ENCODE measurements at places on chromosomes 6 and 20.

DNA sequence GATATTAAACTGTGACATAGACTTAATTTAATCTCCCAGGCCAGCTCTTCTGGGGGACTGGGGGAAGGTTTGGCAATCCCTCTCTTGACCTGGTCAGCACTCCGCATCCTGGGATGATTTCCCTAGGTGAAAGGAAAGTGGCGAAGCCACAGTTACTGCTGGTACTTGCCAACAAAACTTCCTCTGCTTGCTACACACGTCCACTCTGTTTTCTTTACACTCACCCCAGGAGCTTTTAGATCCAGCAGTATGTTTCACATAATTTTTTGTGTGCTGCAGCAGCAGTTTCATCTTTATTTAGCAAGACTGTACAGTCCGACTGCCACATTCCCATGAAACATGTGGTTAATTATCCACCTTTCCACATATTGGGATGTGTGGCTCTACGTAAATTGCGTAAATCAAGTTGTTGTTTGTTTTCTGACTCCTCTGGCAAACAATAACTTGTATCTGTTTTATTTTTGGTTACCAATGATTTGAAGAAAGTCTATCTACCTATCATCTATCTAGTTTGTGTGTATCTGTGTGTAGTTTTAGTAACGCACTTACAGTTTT lies 284.0 kb downstream of the PHF3 start:
- H3K36me3 ChIP-seq, result no peaks in the 10 kb centered on the region
- H3K4me3 ChIP-seq, result no peak overlapping the region
- peaks cover 3% of the 10 kb centered on the region for H3K27me3 ChIP-seq
- no peak for DNase-seq
- no peak overlapping the region for H3K27ac ChIP-seq

DNA sequence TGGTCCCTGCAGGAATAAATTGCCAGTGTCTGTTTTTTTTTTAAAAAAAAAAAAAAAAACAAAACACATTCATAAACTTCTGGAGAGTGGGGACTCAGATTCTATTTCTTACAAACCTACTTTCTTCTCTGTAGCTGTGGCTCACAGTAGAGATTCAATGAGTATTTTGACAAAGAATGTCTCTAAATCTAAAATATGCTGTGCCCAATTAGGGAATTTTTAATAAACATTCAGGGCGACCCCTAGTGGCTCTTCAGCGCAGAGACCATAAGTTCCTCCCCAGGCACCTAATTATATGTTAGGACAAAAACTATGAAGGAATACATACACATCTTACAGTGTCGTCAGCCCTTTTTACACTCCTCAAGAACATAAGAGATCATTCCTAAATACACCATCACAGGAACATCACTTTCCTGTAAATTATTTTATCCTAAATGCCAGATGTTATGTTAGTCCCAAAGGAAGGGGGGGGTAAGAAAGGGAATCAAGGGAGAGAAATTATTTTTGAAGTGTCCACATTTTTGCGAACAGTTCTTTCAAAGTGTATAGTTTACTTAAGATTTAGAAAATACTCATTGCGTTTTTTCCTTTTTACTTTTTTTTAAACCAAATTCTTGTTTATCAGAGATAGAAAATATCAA lies 21.8 kb upstream of the NAA20 start:
- H3K4me1 ChIP-seq, result peaks cover 51% of the 10 kb centered on the region
- no peak overlapping the region for H3K4me3 ChIP-seq
- H3K36me3 ChIP-seq, result peaks cover 25% of the 10 kb centered on the region
- H3K27me3 ChIP-seq, result no peaks in the 10 kb centered on the region
- no peak overlapping the region for H3K27ac ChIP-seq

DNA sequence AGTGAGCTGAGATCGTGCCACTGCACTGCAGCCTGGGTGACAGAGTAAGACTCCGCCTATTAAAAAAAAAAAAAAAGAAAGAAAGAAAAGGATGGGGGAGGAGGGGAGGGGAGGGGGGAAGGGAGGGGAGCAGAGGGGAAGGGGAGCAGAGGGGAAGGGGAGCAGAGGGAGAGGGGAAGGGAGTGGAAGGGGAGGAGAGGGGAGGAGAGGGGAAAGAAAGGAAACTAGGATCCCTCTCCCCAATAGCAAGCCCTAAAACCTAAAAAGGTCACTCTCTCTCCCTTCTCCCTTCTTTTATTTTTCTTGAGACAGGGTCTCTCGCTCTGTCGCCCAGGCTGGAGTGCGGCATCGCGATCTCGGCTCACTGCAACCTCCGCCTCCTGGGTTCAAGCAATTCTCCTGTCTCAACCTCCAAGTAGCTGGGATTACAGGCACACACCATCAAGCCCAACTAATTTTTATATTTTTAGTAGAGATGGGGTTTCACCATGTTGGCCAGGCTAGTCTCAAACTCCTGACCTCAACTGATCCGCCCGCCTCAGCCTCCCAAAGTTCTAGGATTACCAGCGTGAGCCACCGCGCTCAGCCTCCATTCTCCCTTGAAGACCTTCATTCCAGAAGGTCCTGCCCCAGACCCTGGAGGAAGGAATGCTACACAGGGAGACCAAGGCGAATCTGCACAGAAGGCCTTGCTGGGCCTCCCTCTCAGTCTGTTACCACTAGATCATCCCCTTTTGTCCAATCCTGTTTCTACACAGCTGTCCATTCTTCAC lies 45.8 kb upstream of the PIM1 start:
- H3K36me3 ChIP-seq, result no peaks in the 10 kb centered on the region
- no peak for DNase-seq

DNA sequence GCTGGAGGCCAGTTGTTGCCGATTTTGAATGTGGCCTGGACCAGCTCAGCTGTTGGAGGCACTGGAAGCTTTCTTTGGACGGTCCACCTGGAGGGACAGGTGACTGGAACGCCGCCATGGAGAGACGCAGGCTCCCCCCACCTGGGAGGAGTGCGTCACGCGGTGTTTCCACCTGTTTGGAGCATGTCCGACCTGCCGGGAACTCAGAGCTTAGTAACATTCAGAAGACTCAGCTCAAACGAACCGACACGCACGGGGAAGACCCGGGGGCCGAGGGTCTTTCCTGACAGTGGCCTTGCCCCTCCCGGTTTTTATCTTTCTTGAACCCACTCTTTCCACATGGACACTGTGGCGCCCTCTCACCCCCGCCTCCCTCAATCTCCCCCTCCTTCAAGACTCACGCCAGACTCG lies 141.6 kb downstream of the SMOC2 start:
- peaks cover 5% of the 10 kb centered on the region for H3K27me3 ChIP-seq
- no peaks in the 10 kb centered on the region for H3K36me3 ChIP-seq
- no peak overlapping the region for H3K4me3 ChIP-seq
- no peak overlapping the region for H3K27ac ChIP-seq
- DNase-seq, result no peak

DNA sequence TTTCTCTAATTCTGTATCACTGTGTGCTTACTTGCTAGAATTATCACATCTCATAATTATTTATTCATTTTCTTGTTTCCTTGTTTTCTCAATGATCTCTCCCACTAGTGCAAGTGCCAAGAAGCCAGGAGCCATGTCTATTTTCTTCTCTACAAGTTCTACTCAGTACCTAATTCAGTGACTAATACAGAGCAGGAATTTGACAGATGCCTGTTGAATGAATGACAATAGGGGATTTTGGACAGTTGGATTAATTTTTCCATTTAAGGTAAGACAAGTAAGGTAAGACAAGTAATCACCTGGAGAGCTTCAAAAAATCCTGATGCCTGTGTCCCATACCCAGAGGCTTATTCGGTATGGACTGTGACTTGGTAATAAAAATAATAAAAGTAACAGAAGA lies 81.0 kb downstream of the EDN1 start:
- H3K4me1 ChIP-seq, result peaks cover 2% of the 10 kb centered on the region
- no peak for DNase-seq
- H3K27ac ChIP-seq, result no peak overlapping the region
- no peak overlapping the region for H3K4me3 ChIP-seq
- H3K36me3 ChIP-seq, result no peaks in the 10 kb centered on the region
- H3K27me3 ChIP-seq, result no peaks in the 10 kb centered on the region

DNA sequence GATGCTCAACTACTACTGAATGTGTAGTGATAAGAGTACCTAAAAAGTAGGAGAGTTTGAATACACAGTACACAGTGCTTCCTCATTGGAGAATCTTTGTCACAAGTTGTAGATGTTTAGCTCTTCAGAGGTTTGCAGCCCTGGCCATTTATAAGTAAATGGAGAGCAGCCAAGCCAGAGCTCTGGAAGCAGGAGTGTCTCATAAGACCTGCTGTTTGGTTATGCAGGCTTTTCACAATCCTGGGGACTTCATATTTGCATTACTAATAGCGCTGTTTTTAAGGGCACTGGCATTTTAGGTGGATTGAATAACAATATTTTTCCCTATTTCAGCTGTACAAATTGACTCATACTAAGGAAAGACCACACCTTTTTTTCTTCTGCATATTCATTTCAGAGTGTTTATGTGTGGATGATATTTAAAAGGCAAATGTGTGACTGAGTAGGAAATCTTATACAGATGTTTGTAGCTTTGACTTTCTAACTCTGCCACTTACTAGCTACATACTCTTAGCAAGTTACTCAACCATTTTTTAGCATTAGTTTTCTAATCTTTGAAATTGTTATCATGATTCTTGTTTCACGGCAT lies 730.5 kb upstream of the MAP3K7 start:
- DNase-seq, result no peak
- H3K27ac ChIP-seq, result no peak overlapping the region
- H3K36me3 ChIP-seq, result peaks cover 3% of the 10 kb centered on the region
- H3K4me3 ChIP-seq, result no peak overlapping the region
- H3K27me3 ChIP-seq, result no peaks in the 10 kb centered on the region

DNA sequence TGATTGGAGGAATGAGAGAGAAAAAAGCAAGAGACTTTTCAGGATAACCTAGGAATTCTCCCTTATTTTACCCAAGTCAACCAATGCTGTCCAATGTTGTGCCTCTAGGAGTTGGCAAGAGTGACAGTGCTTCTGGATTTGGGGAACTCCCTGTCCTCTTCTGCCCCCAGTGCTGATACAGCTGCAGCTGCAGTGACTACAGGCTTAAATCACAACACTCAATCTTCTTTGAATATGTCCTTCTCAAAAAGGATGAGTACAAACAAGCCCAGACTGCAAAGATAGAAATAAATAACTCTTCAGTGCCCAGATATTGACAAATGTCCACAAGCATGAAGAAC lies 141.0 kb upstream of the COL21A1 start:
- no peak overlapping the region for H3K4me3 ChIP-seq
- peaks cover 16% of the 10 kb centered on the region for H3K4me1 ChIP-seq
- no peak for DNase-seq

- H3K27me3 ChIP-seq, result no peaks in the 10 kb centered on the region
- DNase-seq, result no peak
- H3K4me3 ChIP-seq, result no peak overlapping the region
- peak overlapping the region; percentile 35 for H3K27ac ChIP-seq
- H3K4me1 ChIP-seq, result peaks cover 38% of the 10 kb centered on the region
- no peaks in the 10 kb centered on the region for H3K36me3 ChIP-seq
These were observed 45.2 kb downstream of the MUC22 start for GRCh38 chr6:31055441-31055840.

DNA sequence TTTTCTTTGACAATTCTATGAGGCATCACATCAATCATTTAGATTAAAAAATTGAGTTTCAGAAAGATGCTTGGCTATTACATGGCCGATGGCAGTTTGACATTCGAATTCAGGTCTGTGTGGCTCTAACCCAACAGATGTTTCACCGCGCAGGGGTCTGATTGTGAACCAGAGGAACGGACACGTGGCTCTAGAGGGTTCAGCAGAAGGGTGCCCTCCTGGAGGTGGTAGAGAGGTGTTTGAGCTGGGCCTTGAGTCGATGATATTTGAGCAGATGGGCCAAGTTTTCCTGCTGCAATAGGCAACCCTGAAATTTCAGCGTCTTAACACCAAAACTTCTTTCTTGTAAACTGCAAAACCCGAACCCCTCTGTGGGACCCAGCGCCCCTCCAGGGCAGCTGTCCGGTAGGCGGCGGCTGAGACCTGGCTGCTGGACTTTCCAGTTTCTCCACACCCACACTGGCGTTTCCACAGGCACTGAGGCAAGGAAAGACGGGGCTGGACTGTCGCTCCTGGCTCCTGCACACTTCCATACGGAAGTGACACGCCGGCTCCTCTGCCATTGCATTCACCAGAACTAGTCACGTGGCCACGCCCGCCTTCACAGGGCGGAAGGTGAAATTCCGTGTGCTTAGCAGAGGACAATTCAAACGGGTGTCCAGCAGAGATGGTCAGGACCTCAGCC lies 11.3 kb upstream of the AFDN start:
- no peak overlapping the region for H3K4me3 ChIP-seq
- no peak for DNase-seq
- no peak overlapping the region for H3K27ac ChIP-seq
- H3K27me3 ChIP-seq, result no peaks in the 10 kb centered on the region
